ENCODE measurements at places on chromosomes 7 and 10.

GRCh38 chr7:81206667-81207360 lies 288.0 kb upstream of the SEMA3C start:
- DNase-seq = no peak

- DNase-seq = no peak
These were observed 6.8 kb upstream of the LAT2 start for GRCh38 chr7:74202841-74203556.

- no peak for DNase-seq
These were observed 37.7 kb upstream of the ITPRID1 start for GRCh38 chr7:31476073-31476745.

GRCh38 chr10:90319188-90319914 lies 538.5 kb downstream of the HTR7 start:
- DNase-seq = no peak

- no peak for DNase-seq
These were observed 37.1 kb downstream of the XPNPEP1 start for GRCh38 chr10:109886037-109886780.

- DNase-seq = no peak
These were observed 165.7 kb downstream of the SEMA3D start for GRCh38 chr7:85021101-85021704.

DNA sequence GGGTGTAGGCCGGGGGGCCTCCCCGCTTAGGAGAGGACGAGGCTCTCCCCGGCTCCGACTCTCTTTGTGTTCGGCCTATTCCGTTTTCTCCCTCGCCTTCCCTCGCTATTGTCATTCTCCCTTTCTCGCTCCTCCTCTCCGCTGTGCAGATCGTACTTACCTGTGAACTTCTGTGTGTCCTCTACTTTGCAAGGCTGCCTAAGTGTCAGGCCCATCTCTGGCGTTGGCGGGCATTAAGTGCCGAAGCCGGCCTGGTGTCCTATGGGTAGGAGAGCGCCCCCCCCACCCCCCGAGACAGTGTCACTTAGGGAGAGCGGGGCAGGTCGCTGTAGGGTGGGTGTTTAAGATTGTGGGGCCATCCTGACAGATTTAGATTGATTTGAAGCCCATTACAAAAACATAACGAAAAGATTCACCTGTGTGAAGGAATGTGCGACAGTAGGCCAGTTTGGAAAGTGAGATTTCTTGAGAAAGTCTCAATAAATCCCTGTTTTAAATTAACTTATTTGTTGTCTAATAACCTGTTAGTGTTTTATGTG lies 579 bp downstream of the RBM33 start:
- DNase-seq = no peak

- no peak for DNase-seq
These were observed 123.4 kb upstream of the NEBL start for GRCh38 chr10:21020545-21020944.

GRCh38 chr7:10677211-10677610 lies 296.5 kb upstream of the PHF14 start:
- DNase-seq = no peak

GRCh38 chr10:69715156-69715898 lies 85.3 kb downstream of the FAM241B start:
- DNase-seq = no peak

DNA sequence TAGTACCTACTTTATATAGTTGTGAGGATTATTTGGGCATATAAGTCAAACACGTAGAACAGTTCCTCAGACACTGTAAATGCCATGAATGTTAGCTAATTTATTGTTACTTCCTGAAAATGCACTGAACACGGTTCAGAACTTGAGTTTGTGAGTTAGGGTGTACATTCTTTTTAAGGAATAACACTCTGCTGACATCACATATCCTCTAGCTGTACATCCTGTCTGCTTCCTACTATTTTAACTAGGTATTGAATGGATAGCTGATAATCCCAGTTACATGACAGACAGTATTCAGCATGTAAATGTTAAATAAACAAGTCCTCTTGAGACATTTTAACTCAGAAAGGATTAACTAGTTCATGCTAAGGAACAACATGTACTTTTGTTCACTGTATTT lies 16.0 kb downstream of the SAMD8 start:
- DNase-seq = no peak

- no peak for DNase-seq
These were observed 254.5 kb upstream of the RNF32 start for GRCh38 chr7:156386097-156386496.

Measured in CD4-positive, alpha-beta memory T cell (primary cell).